Bone marrow (tissue), 2 donors: ENCODE measurements at places on chromosomes 1 and 21.

DNA sequence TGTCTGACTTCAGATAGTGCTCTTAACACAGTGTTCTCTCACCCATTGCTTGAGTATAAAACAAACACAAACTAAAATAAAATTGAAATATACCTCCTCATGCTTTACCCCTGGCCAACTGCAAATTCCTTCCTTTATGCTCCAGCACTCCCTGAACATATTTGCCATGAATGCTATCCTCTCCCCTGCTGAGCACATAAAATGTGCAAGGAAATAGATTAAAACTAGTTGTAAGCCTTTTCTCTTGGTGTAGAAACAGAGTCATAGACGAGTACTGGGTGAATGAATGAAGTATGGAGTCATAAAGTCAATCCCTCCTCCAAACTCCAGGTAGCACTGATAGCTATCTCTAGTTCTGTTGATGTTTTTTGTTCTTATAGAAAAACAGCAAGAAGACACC is 2.6 kb downstream of the GPR161 start:
- DNase-seq, result no peak

- no peak for DNase-seq
Measured at GRCh38 chr1:67019600-67020136, 34.3 kb downstream of the SLC35D1 start.

DNA sequence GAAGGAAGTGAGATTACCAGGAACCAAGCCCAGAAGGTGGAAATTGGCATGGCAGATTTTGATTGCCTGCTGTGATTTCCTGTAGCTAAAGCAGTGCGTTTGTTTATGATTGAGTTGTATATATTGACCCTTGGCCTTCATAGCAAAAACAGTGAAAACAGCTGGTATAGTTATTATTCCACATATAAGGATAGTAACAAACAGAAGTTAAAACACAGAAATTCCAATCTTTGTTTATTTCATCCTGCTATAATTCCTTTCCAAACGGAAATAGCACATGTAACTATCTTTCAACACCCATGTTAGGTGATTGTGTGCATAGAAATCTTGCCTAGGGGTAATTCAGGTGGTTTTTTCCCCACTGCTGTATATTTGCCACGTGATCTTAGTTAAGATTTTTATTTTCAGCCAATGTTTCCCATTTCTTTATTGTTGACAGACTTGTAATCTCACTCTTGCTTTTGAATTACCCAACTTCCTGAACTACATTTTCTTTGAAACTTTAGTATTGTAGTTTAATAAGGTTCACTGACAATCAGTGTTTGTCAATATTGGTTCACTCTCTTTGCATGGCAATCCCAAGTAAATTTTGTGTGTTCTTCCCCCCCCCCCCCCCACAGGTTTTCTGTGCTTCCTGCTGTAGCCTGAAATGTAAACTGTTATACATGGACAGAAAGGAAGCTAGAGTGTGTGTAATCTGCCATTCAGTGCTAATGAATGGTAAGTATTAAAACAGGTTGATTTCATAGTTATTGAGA is 102.7 kb downstream of the CC2D1B start:
- no peak for DNase-seq

DNA sequence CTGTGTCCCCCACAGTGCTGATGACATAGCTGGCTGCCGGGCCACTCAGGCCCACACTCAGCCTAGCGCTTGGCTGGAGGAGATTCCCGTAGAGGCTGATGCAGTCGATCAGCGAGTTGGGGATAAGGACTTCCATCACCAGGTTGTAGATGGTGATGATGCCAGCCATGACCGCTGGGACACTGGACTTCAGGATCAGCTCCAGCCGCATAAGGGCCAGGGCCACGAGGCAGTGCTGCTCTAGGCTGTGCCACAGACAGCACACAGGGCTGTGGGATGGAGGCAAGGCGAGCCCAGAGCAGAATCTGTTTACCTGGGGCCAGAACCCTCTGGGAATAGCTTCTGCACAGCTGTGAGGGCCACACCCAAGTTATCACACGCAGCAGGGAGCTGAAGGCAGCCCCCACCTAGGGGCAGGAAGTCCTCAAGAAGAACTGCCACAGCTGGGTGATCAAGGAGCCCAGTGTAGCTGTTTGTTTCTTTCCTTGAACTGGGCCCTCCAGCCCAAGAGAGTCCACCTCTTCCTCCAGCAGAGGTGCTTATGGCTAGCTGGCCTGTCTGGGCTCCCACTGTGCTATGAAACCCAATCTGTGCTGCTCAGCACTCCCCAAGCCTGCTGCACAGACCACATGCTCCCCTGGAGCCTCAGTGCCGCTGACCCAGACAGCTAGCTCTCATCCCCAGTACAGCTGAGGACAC is 6.2 kb downstream of the SLC2A1 start:
- DNase-seq, result no peak

DNA sequence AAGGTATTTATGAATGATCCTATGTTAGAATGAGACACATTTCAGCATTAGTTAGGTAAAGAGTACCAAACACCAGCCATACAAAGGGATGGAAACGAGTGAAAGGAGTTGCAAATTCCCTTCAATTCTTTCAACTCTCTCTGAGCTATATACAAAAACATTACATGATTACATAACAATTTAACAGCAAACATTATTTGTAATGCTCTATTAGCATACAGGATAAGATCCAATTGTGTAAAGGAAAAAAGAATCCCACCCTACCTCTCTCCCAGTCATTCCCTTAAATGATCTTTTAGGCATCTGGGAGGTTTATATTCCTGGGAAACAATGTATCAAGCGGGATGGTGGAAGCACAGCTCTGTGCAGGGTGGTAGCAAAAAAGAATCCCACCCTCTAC is 117.9 kb downstream of the RHOU start:
- DNase-seq, result no peak

DNA sequence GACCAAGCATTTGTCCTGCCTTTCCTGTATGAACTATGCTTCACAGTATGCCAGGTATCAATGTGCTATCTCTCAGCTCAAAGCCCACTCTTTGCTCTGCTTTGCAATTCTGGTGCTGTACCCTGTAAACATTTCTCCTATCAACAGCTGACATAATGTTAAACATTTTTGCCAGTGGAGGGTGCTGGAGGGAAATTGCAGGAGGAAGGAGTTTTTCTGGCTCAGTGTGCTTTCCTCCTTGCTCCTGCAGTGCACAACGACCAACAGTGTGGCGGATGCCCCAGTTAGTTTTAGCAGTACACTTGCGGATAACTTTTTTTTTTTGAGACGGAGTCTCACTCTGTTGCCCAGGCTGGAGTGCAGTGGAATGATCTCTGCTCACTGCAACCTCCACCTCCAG is 67.1 kb upstream of the PTGFRN start:
- no peak for DNase-seq

DNA sequence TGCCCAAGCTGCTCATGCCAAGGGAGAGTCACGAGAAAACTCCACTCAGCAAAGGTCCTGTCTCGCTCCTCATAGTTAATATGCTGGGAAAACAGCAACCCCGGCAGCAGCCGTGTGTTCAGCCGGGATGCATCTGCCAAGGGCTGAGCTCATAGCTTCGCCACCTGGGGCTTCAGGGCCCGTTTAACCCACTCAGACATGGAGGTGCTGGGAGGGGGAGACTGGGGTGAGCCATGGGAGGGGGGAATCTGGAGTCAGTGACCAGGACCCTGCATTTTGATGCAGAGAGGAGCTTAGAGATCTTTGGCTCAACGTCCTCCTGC is 283.4 kb downstream of the PTPRU start:
- DNase-seq, result no peak

GRCh38 chr1:203278885-203279406 is 26.4 kb upstream of the BTG2 start:
- no peak for DNase-seq

DNA sequence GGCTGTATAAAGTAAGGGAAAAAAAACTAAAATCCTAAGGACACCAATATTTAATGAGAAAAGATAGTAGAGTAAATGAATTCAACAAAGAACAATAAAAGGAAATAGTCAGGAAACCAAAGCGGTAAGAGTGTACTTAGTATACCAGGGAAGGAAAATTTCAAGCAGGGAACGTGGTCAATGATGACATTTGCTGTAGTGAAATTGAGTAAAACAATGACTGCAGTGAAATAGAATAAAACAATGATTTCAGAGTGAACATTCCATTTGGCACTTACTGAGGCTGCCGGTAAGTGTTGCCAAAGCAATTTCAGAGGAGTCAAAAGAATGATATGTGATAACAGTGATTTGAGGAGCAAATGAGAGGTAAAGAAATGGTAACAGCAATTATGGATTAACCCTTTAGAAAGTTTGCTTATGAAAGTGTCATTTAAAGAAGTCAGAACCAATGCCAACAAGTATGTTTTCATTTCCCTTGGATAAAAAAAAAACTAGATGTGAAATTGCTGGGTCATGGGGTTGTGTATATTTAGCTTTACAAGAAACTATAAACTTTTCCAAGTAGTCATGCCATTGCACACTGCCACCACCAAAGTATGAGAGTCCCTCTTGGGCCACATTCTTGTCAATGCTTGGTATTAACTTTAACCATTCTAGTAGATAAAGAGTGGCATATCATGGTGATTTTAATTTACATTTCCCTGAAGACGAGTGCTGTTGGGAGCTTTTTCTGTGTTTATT is 50.5 kb downstream of the VCAM1 start:
- no peak for DNase-seq

GRCh38 chr1:94951046-94951445 is 24.1 kb upstream of the CNN3 start:
- DNase-seq, result no peak

DNA sequence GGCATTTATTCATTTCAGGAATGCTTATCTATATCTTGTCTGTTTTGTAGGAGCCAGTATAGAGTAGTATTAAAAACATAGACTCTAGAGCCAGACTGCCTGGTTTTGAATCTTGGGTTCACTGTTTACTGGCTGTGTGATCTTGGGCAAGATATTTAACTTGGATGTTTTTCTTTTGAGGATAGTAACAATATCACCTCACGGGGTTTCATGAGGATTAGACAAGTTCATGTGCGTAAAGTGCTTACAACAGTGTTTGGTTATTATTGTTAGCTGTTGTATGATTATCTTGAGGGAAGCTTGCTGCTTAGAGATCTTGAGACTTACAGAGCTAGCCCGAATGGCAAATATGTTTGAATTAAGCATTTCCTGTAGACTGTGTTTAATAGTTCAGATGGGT is 40.2 kb downstream of the WNT4 start:
- no peak for DNase-seq

- DNase-seq, result no peak
Measured at GRCh38 chr1:60036856-60037460, 36.6 kb downstream of the C1orf87 start.

GRCh38 chr1:108053270-108054013 is 88.5 kb upstream of the VAV3 start:
- no peak for DNase-seq

GRCh38 chr1:26833432-26834405 is 7.2 kb downstream of the ZDHHC18 start:
- DNase-seq, result peak; percentile 83

GRCh38 chr1:78830321-78830720 is 176.2 kb downstream of the ADGRL4 start:
- no peak for DNase-seq

DNA sequence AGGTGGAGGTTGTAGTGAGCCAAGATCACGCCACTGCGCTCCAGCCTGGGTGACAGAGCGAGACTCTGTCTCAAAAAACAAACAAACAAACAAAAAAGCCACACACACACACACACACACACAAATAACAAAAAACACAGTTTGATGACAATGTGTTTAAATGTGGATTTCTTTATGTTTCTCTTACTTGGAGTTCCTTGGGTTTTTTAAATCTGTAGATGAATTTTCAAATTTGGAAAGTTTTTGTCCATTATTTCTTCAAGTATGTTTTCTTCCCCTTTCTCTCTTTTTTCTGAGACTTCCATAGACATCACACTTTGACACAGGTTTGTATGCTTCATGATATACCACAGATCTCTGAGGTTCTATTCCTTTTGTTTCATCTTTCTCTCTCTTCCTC is 12.1 kb upstream of the PPIE start:
- DNase-seq, result no peak

DNA sequence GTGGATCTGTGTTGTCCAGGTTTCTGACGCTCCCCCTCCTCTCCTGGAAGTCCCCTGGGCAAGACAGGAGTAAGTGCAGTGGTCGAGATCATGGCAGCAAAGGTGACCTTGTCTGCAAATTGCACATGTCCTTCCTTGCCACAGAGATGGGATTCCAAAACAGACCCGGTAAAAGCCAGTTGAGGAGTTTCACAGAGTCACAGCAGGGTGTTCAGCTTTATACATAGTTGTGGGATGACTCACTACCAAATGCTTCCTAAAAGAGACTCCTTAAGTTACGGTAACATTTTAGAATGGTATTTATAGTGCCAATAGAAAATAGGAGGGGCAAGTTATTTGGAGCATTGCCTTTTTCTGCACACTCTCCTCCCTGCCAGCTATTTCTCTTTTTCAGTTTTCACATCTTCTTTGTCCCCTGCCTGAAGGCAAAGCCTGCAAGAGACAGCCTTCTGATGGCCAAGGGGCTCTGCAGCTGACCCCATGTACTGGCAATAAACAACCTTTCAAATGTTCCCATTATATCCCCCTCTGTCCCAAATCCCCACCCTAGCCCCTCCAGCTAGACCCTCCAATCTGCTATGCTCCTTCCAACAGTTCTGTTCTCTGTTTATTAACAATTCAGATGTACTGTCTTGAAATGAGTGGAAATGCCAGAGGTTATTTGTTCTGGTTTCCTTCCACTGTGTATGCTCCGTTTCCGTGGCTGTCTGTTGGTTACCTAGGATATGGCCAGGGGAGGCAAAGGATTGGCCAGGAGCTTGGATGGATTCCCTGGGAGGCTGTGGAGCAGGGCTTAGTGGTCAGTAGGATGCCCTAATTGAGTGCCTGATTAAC is 115.0 kb downstream of the TGFB2 start:
- no peak for DNase-seq

GRCh38 chr1:20682571-20683236 is 21.5 kb upstream of the DDOST start:
- DNase-seq, result peak; percentile 71

- DNase-seq, result no peak
Measured at GRCh38 chr1:46481961-46482360, 7.7 kb upstream of the DMBX1 start.

DNA sequence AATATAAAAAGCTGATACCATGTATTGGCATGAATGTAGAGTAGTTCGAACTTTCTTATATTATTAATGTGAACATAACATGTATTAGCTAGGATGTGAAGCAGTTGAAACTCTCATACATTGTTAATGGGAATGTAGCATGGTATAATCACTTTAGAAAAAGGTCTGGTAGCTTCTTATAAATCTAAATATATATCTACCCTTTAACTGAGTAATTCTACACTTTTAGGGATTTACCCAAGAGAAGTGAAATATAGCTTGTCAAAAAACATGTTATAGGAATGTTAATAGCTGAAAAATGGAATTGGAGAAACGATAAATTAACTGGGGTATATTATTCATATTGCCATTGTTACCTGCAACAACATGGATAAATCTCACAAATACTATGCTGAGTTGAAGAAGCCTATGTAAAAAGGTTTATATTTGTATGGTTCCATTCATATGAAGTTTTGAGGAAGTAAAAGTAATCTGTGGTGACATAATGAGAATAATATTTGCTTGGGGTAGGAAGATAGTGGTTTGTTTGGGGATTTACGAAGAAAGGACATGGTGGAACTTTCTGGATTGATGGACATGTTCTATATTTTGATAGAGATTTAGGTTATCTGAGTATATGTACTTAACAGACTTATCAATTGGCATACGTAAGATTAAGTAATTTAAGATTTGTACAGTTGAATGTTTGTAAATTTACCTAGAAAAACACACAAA is 76.6 kb downstream of the MAST2 start:
- DNase-seq, result no peak
